ENCODE measurements at places on chromosomes 4 and X. TPM values are rescaled to one million over a fixed set of nuclear protein-coding genes. Genes with fewer than 3 reads are reported as not detected.

- H3K27me3 ChIP-seq = peaks cover 73% of the 10 kb centered on the region
- no peaks in the 10 kb centered on the region for H3K4me1 ChIP-seq
- H3K4me3 ChIP-seq = peak overlapping the region; percentile 26
- H3K36me3 ChIP-seq = no peaks in the 10 kb centered on the region
These were observed 6.0 kb downstream of the FRG2 start for GRCh38 chr4:190020790-190021717.

TLR6 gene
- total RNA-seq = 0.07 TPM

DNA sequence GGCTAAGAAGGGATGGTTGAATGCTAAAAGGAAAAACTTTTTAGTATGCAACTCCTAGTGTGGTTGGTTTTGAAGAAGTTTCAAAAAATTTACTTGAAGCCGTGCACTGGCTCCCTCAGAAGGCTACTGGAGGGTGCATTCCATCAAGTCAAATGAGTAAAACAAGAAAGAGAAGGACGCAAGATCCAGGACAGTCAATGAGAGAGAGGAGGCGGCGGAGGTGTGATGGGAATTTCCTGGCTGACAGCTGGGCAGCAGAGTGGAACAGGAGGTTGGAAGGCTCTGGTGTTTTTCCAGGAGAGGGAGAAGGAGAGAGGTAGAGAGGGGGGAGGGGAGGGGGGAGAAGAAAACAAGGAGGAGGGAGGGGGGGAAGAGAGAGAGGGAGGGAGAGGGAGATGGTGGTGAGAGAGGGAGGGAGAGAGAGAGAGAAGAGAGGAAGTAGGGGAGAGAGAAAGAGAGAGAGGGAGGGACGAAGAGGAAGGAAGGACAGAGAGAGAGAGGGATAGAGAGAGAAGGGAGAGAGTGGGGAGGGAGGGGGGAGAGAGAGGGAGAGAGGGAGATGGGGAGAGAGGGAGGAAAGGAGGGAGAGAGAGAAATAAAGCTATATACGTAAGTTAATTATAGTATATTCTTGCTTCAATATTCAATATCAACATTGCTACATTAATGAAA is 126.4 kb downstream of the SH3KBP1 start:
- H3K4me1 ChIP-seq = no peaks in the 10 kb centered on the region
- H3K4me3 ChIP-seq = no peak overlapping the region
- no peak overlapping the region for H3K27ac ChIP-seq
- no peaks in the 10 kb centered on the region for H3K27me3 ChIP-seq
- DNase-seq = no peak

DNA sequence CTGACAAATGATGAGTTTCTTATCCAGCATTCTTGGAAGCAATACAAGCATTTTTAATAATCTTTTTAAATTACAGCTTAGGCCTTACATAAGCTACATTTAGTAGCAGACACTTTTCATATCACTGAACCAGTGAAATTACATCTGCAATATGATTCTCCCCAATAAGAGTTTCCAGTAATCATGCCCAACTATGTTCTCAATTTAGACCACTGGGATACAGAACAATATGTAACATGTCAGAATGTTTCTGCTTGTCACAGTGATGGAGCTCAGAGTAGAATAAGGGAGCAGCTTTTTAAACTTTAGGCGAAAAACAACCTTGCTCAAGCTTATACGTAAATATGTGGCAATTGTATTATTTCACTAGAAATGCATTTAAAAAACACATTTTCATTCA is 1132.2 kb downstream of the FAT4 start:
- no peak for DNase-seq
- no peak overlapping the region for H3K4me3 ChIP-seq
- no peak overlapping the region for H3K27ac ChIP-seq
- no peaks in the 10 kb centered on the region for H3K36me3 ChIP-seq

DNA sequence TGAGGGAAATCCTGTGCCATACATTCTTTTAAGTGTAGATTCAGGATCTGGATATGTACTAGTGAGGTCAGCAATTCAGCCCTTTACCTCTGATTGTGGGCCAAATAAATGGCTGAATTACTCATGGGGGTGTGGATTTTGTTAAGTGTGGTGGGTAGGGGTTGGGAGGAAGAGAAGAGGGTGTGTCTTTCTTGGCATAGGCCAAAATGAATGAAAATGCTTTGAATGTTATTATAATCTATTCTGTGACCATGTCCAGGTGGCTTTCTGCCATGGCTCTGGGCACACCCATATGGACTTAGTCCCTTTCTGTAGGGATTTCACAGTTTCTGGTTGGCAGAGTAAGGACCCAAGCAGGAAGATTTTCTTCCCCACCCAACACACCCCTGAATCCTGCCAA is 244.3 kb downstream of the CBR4 start:
- no peak overlapping the region for H3K4me3 ChIP-seq
- DNase-seq = no peak
- H3K27ac ChIP-seq = no peak overlapping the region
- no peaks in the 10 kb centered on the region for H3K36me3 ChIP-seq

DNA sequence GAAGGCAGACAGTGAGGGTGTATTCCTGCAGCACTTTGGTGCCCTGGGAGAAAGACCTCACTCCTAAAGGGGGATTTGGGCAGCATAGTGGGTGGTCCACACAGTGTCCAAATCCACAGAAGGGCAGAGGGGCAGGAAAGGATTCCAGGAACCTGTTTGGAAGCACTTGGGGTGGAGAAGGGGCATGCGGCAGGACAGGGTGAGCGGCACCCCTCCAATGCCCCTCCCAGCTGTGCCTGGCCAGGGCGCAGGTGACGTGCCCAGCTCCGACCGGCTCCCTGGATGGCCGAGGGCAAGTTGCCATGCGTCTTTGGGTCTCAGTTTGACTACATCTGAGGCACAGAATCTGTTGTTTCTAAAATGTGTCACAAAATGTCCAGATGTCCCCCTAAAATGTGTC is 66.5 kb upstream of the HMX1 start:
- no peaks in the 10 kb centered on the region for H3K4me1 ChIP-seq
- H3K27ac ChIP-seq = no peak overlapping the region
- no peaks in the 10 kb centered on the region for H3K36me3 ChIP-seq
- H3K4me3 ChIP-seq = no peak overlapping the region
- H3K27me3 ChIP-seq = no peaks in the 10 kb centered on the region

FDCSP gene
- not detected for total RNA-seq

DNA sequence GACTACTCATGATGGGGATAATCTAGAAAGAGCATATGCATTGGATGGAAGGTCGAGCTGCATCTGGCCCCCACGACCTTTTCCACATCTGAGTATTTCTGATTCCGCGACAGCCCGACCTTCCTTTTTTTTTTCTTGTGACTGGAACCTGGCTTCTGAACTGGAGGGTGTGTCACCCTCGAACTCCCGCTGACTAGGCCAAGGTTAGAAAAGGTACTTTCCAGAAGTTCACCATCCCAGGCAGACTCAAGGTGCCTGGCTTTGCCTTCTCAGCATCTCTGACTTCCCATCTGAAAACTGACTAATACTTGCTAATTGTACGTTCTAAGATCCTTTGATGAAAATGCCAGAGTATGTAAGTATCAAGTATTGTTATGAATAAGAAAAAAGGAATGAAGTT is 49.3 kb upstream of the CD40LG start:
- no peaks in the 10 kb centered on the region for H3K27me3 ChIP-seq
- H3K4me3 ChIP-seq = no peak overlapping the region
- no peaks in the 10 kb centered on the region for H3K4me1 ChIP-seq
- no peaks in the 10 kb centered on the region for H3K36me3 ChIP-seq
- no peak overlapping the region for H3K27ac ChIP-seq

- H3K27ac ChIP-seq = no peak overlapping the region
- H3K4me1 ChIP-seq = peaks cover 19% of the 10 kb centered on the region
- no peak overlapping the region for H3K4me3 ChIP-seq
- H3K27me3 ChIP-seq = peaks cover 31% of the 10 kb centered on the region
- no peak for DNase-seq
These were observed 1.5 kb downstream of the EVC start for GRCh38 chr4:5712517-5712916.

EDA2R gene
- total RNA-seq = 8.8 TPM

AFP gene
- 0.62 TPM for total RNA-seq

- H3K36me3 ChIP-seq = no peaks in the 10 kb centered on the region
- H3K4me3 ChIP-seq = no peak overlapping the region
- no peak for DNase-seq
These were observed 227.3 kb downstream of the KDR start for GRCh38 chr4:54898056-54898562.

DNA sequence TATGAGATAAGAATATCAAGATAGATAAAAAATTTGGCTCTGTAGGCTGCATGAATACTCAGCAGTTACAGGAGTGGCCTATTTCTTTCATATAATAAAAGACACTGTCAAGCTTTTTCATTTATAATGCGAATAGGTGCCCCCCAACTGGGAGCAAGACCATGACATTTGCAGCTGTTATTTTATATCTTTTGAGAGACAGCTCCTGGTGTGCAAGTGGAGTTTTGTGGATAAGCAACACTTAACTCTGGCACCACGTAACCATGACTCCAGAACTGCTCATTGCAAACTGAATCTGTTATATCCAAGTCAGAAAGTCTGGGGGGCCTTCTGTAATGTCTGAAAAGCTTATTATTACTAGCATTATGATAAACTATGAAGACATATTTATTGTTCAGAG is 1372.4 kb downstream of the C4orf33 start:
- no peak overlapping the region for H3K4me3 ChIP-seq
- no peaks in the 10 kb centered on the region for H3K36me3 ChIP-seq
- no peaks in the 10 kb centered on the region for H3K4me1 ChIP-seq
- no peak for DNase-seq
- no peaks in the 10 kb centered on the region for H3K27me3 ChIP-seq

Data from neural progenitor cell (in vitro differentiated cells).